ENCODE measurements at places on chromosomes 5 and 9.

DNA sequence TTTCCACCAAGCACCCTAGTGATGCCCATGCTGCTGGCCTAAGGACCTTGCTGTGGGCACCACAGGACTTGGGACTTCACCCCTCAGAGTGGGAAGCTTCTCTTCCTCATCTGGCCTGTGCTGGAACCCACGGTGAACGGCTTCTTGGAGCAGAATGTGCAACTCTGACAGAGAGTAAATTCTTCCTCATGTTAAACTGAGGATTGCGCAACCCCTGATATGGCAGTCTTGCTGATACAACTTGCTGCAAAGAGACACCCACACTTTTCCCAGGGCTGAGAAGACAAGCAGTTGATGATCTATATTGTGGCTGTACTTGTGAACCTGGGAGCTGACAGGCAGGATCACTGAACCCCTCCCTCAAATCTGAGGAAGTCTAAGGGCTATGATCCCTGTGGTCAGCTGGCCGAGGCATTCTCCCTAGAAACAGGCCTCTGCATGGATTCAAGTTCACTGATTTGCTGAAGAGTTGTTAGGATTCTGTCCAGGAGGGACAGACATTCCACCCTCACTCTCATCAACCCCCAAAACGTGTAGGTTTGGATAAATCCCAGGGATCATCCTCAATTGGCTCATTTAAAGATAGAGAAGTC lies 307.2 kb downstream of the MTRR start:
- no peak for DNase-seq

- no peak for DNase-seq
Observed at GRCh38 chr5:24789611-24790351, 145.0 kb upstream of the CDH10 start.

- no peak for DNase-seq
Observed at GRCh38 chr5:145825751-145826180, 9.4 kb downstream of the PRELID2 start.

- DNase-seq: no peak
Observed at GRCh38 chr5:64625678-64626077, 64.6 kb upstream of the SHISAL2B start.

DNA sequence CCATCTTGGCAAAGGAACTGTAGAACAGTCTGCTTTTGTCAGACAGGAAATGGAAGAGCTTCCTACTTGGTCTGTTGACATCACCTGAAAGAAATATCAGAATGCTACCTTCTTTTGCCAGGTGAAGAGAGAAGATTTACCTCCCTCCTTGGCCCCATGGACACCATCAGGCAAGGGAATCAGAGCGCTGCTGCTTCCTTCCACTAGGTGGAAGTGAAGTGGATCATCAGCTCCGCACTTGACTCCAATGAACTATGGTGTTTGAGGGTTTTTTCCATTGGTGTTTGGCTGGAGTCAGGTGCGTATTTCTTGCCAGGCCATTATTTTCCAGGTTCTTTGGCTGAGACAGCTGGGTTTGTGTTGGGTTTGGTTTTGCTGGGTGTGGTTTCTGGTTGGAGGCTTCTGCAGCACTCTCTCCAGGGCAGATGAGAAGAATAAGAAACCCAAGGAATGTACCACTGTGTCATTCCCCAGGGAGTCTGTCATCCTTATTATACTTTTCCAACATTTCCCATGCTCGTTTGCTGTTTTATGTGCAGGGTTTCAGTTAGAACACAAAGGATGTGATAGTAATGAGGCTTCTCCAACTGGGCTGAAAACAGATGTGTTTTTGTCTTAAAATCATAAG lies 12.4 kb downstream of the SPATA31E1 start:
- DNase-seq: no peak

DNA sequence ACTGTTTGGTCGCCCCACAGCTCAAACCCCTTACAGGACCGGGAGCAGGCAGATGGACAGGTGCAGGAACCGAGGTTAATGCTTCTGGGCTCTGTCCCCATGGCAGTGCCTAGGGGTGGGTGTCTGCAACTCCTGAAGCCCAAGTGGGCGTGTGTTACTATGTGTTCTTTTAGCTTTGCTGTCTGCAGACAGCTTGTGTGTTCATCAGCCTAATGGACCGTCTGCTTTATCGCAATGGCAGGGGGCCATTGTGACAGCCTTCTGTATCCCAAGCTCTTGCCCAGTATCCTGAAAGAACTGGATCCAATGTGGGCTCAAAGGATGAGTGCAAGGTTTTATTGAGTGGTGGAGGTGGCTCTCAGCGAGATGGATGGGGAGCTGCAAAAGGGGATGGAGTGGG lies 266.7 kb downstream of the CSNK1G3 start:
- no peak for DNase-seq

DNA sequence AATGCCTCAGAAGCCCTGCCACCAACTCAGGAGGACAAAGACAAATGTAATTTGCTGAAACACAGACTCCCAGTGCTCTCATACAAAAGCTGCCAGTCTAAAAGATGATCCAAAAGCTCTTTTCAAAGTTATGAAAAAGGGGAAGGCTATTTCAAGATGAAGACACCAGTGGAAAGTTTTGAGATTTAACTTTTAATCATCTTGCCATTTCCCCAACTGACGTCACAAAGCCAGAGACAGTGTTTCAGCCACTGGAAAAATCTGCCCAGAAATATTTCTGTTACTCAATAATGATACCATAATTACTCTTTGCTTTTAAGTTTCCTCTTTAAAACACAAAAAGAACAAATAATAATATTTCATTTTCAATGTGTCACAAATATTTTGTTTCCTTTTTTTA lies 20.9 kb downstream of the ENG start:
- DNase-seq: no peak

Data from right hindlimb (tissue), 1 donor.